ENCODE measurements at places on chromosomes 4 and X. TPM values are rescaled to one million over a fixed set of nuclear protein-coding genes. Genes with fewer than 3 reads are reported as not detected.

MAGEB1 gene
- not detected for total RNA-seq

TGIF2LX gene
- total RNA-seq = not detected

PWWP3B gene
- 1.0 TPM for total RNA-seq

FRMPD4 gene
- 0.07 TPM for total RNA-seq

AMOT gene
- total RNA-seq = 116 TPM

DGKK gene
- total RNA-seq = 0.18 TPM

DRD5 gene
- total RNA-seq = not detected

TAF1 gene
- 31.9 TPM for total RNA-seq

MAOB gene
- total RNA-seq = 0.93 TPM

UGT2B10 gene
- not detected for total RNA-seq

PRRG3 gene
- total RNA-seq = 2.9 TPM

DMD gene
- 9.7 TPM for total RNA-seq

ARHGAP24 gene
- 1.5 TPM for total RNA-seq

CTAG1A gene
- not detected for total RNA-seq

PNMA3 gene
- total RNA-seq = 9.8 TPM

FAM47A gene
- total RNA-seq = not detected

- no peak for DNase-seq
Measured at GRCh38 chrX:46588263-46588662, 14.7 kb downstream of the CHST7 start.

GRCh38 chr4:4269331-4269731 is 20.6 kb downstream of the LYAR start:
- DNase-seq = no peak

DNA sequence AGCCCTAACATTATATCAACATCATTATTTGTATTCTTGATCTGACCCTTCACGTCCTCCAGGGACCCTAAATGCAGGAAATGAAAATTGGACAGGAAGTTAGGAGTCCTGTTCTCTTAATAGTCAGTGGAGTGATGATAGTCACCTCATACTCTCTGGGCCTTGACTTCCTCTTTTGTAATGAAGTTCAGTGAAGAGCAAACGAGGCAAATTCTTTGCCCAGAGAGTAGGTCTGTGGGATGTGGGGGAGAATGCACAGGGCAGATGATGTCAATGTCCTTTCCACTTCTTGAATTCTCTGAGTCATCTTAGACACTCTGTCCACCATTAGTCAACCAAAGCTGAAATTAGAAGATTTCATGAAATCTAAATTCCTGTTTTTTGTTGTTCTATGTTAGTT is 17.1 kb upstream of the GPRIN3 start:
- no peak for DNase-seq

GRCh38 chr4:86223472-86223871 is 136.4 kb downstream of the MAPK10 start:
- DNase-seq = no peak

DNA sequence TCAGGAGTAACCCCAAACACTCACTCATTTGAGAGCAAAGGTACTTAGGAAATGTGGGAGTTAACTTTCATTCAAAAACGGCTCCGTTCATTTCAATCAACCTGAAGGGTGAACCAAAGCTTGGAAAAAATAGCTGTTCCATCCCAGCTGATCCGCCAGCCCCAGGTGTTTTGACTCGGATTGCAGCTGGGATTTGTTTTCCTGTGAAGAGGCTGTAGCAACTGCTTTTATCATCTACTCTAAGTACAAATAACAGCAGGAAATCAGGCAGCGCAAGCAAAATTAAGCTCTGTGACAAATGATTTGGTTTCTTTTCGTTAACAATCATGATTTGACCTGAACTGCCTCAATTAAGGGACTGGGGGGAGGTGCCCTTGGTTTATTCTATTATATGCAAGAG is 154.7 kb downstream of the BEND2 start:
- no peak for DNase-seq

DNA sequence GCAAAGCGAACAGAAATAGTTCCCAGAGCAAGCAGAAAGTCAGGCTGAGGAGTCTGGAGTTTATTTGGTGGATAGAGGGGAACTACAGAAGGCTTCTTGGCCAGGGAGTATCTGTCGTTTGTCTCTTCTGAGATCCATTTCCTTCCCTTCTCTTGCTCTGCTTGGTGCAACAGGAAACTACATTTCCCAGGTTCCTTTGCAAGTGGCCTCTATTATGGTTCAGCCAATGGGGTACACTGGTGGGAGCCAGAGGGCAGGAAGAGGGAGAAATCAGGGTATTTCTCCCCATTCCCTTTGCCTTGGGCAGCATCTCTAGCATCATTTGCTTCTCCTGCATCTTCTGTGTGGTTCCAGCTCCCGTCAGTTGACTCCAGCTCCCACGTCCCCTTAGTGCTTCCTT is 142.1 kb downstream of the BCOR start:
- DNase-seq = no peak

DNA sequence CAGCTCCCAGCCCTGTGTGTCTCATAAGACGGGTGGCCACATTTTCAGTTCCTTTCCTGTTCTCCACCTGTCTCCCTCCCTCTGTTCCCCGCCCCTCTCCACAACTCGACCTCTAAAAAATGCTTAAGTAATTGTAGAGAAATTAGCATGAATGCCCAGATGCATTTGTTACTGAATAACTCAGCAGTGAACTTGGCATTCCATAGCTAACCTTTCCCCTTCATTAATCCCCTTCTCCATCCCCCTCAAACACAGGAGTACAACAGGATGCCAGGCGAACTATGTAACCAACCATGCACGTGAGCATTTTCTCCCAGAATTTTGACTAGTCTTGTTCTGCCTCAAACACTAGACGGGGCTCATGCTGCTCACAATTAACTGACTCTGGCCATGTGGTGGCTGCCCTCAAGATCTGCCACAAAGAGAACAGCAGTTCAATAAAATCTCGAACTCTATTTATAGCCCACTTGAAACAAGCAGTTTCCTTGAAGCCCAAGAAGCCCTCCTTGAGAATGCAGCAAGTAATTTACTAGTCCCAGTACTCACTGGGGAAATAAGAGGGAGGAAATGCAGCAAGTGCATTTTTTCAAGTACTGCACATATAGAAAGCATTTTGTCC is 351.2 kb downstream of the ARHGAP24 start:
- peak; percentile 5 for DNase-seq

DNA sequence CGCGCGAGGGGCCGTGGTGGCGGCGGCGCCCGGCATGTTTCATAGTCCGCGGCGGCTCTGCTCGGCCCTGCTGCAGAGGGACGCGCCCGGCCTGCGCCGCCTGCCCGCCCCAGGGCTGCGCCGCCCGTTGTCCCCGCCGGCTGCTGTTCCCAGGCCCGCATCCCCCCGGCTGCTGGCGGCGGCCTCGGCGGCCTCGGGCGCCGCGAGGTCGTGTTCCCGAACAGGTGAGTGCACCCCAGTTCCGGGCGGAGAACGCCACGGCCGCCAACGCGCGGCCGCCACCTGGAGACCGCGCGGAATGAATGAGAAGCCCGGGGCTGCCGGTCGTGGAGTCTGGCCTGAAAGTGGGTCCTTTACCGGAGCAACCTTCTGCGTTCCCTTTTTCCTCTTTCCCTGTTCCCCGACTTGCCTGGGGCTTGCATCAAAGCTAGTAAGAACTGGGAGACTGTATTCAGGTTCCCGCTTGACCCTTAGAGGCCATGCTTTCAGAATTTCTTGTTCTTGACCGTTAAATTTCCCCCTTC is 429 bp downstream of the NOCT start:
- no peak for DNase-seq

DNA sequence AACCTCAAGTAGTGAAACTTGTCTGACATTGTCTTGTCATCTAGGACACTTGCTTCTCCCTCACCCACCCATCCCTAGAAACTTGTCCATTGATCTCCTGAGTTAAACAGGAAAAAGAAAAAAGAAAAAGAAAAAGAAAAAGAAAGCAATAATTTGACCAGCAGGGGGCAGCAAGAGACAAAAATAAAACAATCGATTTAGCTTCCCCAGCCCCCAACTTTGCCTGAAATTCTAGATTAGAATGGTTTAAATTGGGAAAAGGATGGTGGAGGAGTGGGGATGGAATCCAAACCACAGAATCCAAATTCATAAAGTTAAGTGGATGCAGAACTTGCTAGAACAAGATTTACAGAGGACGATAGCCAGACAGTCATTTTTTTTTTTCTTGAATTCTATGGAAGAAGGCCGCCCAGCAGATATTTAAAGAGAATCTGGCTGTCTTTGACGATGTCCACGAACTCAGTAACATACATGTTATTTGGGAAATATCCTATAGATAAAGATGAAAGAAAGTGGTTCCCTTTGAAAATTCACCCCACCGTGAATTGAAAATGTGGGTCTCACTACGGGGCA is 282.9 kb downstream of the USP46 start:
- peak; percentile 47 for DNase-seq

DNA sequence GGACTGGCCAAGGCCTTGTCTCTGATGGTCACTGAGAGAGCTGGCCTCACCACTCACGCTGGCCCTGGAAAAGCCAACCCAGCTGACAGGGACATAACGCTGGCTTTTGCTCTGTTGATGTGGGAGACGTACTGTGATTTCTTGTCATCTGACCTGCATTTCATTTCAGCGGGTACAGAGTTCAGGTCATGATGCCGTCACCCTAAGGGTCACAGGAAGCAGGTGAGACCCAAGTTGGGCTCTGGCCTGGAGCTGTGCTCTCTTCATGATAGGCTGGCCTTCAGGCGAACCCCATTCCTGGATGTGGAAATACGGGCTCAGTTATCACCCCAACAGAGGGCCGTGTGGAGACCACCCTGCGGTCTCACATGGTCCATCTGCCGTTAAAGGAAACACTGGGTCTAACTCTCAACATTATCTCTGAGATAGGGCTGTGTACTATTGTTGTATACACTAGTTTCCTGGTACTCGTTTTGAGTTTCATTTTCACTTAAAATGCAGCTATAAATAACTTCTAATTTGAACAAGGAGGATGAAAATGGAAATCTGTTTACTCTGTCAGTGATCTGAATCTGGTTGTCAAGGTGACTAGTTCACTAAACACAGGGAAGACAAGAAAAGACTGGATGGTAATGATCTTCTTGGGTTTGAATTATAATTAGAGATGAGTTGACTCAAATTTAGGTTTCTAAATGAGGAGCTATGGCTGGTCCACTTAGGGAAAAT is 89.1 kb downstream of the TBC1D9 start:
- no peak for DNase-seq

DNA sequence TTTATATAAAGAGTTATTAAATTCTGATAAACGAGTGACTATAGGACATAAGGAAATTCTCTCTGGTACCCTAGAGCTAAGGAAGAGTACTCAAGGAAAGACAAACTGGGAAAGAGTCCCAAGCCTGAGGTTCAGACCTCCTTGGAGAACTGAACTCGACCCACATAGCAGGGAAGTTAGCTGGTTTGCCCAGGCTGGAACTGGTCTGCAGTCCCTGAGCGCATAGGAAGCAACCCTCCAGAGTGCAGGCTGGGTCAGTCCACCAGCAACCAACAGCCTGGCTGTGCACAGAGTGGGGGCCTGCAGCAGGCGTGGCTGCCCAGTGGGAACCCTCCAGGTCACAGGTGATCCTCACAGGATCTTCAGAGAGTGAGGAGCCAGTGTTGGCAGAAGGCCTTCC is 114.1 kb downstream of the SOWAHB start:
- no peak for DNase-seq

- DNase-seq = no peak
Measured at GRCh38 chr4:122688529-122689140, 43.9 kb upstream of the BBS12 start.

GRCh38 chrX:74492720-74493201 is 71.5 kb downstream of the SLC16A2 start:
- DNase-seq = peak; percentile 9

DNA sequence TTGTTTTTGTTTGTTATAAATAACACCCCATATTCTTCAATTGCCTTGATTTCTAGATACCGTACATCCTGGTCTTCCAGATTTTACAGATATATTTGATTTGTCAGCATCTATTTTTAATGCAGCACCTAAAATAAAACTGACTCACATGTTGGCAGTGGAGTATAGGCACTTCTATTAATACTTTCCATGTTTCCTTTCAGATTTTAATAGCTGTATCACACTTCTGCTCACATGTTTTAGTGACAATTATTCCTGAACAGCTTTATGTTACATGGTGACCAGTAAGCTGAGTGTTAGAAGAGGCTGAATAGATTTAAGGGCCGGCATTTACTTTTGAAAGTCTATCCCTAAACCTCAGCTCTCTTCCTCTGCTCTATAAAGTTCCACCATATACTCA is 46.1 kb downstream of the C4orf46 start:
- DNase-seq = no peak

DNA sequence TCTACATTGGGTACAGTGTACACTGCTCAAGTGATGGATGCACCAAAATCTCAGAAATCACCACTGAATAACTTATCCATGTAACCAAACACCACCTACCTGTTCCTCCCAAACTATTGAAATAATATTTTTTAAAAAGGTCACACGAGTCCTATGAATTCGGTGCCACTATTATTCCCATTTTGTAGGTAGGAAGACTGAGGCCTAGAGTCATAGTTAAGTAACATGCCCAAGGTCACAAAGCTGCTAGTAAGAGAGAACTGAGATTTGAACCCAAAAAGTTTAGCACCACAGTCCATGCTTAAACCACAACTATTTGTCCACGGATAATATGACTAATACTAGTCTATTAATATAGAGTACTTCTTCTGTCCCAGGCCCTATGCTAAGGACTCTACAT is 2.7 kb downstream of the ARHGEF6 start:
- no peak for DNase-seq

GRCh38 chrX:136476501-136476900 is 11.2 kb upstream of the BRS3 start:
- no peak for DNase-seq
